DMS153 (cell line): ENCODE measurements at places on chromosomes 2 and 18.
A peak's percentile ranks its signal among the peaks of the same experiment; 100 is the strongest.

- no peak for DNase-seq
Observed at GRCh38 chr18:59460072-59460420, 101.0 kb upstream of the LMAN1 start.

DNA sequence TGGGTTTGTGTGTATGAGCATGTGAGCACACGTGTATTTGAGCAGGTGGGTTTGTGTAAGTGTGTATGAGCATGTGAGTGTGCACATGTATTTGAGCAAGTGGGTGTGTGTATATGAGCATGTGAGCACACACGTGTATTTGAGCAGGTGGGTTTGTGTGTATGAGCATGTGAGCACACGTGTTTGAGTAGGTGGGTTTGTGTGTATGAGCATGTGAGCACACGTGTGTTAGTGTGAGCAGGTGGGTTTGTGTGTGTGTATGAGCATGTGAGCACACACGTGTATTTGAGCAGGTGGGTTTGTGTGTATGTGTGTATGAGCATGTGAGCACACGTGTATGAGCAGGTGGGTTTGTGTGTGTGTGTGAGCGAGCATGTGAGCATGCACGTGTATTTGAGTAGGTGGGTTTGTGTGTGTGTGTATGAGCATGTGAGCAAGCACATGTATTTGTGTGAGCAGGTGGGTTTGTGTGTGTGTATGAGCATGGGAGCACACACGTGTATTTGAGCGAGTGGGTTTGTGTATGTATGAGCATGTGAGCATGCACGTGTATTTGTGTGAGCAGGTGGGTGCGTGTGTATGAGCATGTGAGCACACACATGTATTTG lies 169.7 kb downstream of the TWIST2 start:
- no peak for DNase-seq

DNA sequence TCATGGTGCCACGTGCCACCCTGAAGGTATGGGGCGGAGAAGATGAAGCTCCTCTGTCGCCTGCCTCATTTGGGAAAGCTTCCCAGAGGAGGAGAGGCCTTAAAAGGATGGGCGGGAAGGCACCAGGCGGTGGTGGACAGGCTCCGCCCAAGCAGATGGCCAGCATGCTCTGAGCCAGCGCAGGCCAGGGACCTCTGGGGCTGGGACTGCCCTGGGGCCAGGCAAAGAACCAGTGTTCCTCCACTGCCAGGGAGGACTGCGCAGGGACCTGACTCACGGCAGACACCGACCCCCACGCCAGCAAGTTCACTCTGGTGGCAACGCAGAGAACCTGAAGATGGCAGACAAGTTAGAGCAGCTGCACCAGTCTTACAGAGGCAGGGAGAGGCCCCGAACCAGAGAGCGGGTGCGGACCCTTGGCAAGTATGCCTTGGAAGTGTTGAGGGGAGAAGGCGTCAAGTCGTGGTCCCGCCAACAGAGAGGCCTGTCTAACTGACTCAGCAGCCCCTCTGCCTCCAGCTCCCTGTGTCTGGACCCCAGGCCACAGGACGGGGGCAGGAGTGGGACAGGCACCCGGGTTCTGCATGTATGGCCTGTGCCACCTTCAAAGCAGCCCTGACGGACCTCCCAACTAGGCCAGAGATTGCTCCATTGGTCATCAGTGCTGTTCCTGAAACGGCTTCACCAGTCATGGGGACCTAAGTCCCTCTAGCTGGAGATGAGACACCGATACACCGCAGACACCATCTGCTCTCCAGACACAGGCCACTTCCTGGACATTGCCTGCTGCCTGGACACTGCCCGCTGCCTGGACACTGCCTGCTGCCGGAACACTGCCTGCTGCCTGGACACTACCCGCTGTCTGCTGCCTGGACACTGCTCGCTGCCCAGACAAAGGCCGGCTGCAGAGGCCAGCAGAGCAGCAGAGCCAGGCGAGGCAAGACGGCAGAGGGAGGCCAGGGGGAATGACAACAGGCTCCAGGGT lies 124.7 kb downstream of the HDAC4 start:
- DNase-seq, result no peak

DNA sequence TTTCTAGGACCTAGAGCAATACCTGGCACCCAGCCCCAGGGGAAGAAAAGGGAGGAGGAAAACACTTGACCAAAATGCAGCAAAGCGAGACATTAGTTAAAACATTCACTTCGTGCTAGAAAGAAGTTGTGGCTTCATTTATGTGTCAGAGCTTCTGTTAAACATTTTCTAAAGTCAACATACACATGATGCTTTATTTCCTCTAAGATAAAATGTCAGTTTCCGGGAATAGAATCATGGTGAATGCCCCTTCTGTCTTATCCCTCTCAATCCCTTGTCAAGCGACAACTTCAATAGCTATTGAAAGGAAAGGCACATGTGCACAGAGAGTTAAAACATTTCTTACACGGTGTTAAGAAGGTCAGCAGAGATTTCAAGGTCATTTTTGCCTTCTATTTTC lies 404.6 kb upstream of the CWC22 start:
- DNase-seq, result peak; percentile 34
